Astrocyte of the cerebellum (primary cell): ENCODE measurements at places on chromosomes 12 and 14.

DNA sequence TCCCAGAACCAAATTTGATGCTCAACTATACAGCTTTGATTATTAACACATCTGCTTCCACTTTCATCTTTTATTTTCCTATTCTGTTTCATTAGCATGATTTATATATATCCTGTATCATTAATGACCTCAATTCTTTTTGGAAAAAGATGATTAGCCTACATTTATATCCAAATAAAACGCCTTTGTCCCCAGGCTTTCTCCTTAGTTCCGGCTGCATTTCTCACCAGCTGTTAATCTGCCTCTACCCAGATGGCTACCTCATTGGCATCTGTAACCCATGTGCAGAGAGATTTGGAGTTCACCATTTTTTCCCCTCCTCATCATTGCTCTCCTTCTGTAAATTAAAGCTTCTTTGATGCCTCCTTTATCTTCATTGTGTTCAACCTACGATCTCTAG is 336.8 kb upstream of the RGS6 start:
- DNase-seq: no peak

DNA sequence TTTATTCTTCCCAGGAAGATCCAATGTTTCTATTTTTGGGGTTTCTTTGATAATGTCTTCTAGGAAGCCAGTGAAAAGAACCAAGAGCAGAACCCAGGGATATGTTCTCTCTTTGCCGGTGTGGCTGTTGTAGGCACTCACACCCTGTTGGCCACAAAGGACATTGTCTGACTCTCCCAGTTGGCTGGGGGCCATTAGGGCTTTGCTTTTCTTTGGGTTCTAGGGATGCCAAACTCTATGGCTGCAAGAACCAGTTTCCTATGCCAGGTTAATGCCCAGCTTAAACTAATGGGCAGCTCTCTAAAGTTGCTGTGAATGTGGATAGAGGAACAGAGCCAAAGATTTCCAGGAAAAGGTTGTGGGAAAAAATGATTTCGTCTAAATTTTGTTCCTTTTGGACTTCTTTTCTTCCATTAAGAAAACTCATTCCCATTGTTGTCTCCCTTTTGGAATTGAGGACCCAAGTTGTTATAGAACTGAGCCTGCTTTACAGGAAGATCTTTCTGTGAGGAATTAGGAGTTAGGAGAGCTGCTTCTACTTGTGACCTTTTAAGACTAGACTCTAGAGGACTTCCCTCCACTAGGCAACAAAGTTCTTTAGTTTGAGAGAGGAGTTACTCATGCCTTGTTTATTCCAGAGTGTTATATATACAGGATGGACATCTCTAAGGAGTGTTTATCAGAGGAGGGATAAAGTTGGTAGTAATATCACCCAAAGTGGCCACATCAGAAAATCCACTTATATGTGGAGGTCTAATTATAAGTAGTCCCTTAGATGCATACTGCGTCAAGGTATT is 13.1 kb downstream of the COPZ1 start:
- no peak for DNase-seq

DNA sequence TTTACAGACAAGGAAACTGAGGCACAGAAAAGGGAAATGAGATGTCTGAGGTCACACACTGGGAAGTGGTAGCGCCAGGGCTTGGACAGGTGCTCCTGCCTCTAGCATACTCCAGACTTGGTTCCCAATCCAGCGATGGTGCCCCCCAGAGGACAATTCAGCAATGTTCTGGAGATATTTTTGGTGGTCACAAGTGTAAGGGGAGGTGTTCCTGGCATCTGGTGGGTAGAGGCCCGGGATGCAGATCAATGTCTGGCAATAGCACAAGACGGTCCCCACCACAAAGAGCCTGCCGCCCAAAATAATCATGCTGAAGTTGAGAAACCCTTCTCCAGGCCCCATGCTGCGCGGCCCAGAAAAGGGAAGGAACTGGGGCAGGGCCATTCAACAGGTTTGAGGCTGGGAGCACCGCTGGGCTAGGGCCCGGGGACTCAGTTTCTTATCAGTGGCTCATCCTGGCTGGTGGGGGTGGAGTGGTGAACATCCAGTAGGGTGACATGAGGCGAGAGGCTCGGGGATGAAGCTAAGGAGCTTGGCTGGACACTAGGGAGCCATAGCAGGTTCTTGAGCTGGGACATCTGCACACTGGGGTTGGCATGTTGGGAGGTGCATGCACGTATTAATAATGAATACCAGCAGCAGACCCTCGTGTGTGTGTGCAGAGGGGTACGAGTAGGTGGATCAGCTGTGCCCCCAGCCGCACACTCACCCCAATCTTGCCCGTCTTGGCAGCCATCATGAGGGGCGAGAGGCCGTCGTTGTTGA is 35.1 kb downstream of the TRPV4 start:
- no peak for DNase-seq

GRCh38 chr14:102544046-102544746 is 34.6 kb upstream of the ANKRD9 start:
- DNase-seq: no peak

DNA sequence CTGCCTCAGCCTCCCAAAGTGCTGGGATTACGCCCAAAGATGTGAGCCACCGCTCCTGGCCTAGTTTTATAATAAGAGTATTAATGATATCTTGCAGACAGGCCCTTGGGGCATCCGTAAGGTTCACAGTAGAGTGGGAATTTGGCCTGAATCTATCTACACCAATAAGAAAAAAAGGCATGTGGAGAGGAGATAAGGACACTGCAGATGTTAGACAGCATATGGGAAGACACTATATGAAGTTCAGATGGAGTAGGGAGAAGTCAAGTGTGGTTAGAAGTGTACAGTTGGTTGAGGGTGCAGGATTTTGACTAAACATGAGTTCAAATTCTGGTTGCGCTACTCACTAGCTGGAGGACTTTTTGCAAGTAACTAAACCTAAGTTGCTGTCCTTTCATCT is 8.5 kb upstream of the TTC8 start:
- no peak for DNase-seq

- DNase-seq: no peak
These were observed 3.7 kb downstream of the REM2 start for GRCh38 chr14:22886500-22887259.

DNA sequence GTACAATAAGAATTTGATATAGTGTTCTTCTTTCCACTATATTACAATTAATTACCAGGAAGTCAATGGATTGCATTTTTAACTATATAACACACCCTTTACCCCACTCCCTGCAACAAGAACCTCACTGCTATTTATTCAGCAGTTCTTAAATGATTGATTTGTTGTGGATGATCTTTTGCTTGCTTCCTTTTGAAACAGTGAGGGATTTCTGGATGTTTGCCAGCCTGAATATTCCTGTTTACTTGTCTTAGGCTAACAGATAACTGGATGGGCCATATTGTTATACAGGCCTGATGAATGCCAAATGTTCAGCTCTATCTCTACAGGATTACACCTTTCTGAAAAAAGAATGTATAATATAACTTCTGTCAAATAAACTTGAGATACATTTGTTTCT is 497.6 kb downstream of the APAF1 start:
- no peak for DNase-seq

GRCh38 chr14:69331206-69331605 is 66.9 kb downstream of the ERH start:
- no peak for DNase-seq

DNA sequence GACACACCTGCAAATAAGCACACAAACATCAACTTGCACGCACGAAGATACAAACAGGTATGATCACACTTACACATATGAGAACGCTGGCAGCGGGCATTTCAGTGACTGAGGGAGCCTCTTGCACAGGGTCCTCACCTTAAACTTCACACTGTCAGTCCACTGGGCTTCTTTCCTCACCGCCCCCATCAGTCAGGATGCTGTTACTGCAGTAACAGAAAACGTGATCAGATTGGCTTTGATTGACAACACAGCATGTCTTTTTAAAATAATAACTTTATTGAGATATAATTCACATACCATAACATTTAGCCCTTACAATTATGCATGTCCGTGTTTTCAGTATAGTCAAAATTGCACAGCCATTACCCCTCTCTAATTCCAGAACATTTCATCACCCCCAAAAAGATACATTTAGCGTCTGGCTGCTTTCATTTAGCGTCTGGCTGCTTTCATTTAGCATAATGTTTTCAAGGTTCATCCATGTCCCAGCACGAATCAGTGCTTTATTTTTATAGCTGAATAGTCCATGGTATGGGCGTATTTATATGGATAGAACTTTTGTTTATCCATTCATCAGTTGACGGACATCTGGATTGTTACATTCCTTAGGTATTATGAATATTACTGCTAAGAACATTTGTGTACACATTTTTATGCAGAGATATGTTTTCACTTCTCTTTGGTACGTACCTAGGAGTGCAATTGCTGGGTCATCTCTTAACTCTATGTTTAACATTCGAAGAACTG is 8.4 kb downstream of the CCDC197 start:
- no peak for DNase-seq

GRCh38 chr12:7859552-7859951 is 13.2 kb downstream of the SLC2A14 start:
- DNase-seq: no peak

- DNase-seq: no peak
These were observed 18.6 kb downstream of the BRF1 start for GRCh38 chr14:105282098-105282725.

- no peak for DNase-seq
These were observed 14.3 kb downstream of the PACS2 start for GRCh38 chr14:105328678-105329390.

DNA sequence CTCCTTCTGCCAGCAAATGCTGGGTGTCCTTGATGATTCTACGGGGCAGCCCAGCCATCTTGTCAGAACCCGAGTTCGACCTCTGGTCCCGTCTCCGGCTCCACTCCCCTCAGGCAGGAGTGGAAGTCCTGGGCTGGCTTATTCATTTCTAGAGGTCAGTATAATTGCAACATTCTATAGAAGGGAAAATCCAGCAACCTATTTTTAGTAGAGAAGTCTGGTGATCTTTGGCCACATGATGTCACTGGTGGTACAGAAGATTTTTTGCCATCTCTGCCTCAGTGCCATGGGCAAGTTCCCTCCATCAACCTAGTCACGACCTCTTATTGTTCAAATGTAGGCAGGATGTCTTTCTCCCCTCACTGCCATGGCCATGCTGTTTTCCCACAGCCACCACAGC is 22.4 kb downstream of the OR10G2 start:
- DNase-seq: no peak

- DNase-seq: no peak
These were observed 165.5 kb downstream of the TTC8 start for GRCh38 chr14:88989911-88990310.

GRCh38 chr12:63949902-63950301 is 105.4 kb downstream of the SRGAP1 start:
- DNase-seq: no peak

- no peak for DNase-seq
These were observed 459.8 kb downstream of the RAD51B start for GRCh38 chr14:68279437-68279720.

GRCh38 chr12:31015215-31015614 is 58.4 kb upstream of the DDX11 start:
- DNase-seq: no peak

- DNase-seq: no peak
These were observed 320.2 kb upstream of the SFSWAP start for GRCh38 chr12:131390412-131391334.

- DNase-seq: no peak
These were observed 17.6 kb upstream of the SRP54 start for GRCh38 chr14:34964977-34965764.

- DNase-seq: no peak
These were observed 65.8 kb downstream of the GALNT16 start for GRCh38 chr14:69325646-69326265.

DNA sequence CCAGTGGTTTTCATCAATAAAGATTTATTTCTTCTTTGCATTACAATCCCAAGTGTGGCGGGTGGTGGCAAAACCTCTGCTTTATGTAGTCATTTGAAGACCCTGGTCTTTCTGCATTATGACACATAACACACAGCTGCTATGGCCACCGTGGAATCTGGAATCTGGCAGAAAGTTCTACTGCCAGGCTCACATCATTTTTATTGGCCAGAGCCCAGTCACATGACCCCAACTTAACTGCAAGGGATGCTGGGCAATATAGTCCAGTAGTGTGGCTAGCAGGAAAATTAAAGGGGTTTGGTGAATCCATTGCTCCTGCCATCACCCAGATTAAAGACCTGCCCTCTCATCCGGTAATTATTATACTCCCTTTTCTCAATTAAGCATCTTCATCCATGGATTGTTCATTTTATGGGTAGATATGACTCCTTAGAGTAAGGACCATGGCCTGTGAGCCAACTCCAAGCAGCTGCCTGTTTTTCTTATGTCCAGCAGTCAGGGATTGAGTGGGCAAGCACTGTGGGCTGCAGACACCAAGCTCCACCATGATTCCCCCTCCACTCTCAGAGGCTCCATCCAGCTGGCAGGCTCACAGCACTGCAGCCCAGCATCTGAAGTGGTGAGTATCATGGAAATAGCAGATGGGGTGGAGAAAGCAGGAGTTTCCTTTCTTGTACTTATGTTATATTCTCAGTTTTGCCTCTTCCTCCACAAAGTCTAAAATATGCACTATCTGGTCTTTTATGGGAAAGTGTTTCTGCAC is 1030.7 kb downstream of the AACS start:
- no peak for DNase-seq

DNA sequence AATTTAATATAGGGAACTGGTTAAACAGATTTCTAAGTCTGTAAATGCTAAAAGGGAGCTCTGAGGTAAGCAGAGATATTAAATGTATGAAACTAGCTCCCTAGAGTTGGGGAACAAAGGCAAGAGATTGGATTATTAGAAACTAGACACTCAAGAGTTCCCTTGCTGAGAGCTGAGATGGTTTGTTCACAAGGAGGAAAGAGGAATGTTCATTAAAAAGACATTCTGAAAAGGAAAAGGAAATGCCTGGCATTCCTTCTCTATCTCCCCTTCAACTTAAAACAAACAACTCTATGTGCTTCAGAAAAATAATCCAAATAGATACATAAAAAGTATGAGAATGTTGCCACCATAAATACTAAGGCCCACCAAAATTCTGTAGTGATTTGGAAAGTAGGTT is 73.7 kb downstream of the GALNT4 start:
- DNase-seq: peak; percentile 38

DNA sequence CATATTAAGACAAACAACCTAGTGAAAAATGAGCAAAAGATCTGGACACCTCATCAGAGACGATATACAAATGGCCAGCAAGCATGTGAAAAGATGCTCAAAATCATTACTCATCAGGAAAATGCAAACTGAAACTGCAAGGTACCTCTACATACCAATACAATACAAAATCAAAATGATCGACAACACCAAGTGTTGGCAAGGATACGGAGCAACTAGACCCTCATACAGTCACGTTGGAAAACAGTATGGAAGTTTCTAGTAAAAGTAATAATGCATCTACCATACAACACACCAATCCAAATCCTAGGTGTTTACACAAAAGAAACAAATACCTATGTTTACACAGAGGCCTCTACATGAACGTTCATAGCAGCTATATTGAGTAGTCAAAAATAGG is 99.9 kb downstream of the IPO8 start:
- DNase-seq: no peak

- no peak for DNase-seq
These were observed 10.6 kb downstream of the AHNAK2 start for GRCh38 chr14:104967386-104968152.

GRCh38 chr12:25009496-25010092 is 60.7 kb upstream of the BCAT1 start:
- DNase-seq: no peak

- no peak for DNase-seq
These were observed 594 bp upstream of the CLEC14A start for GRCh38 chr14:38256533-38256840.

GRCh38 chr14:87139299-87139698 is 853.7 kb downstream of the GALC start:
- no peak for DNase-seq
